ENCODE measurements at places on chromosomes 12 and 14.

- peak; percentile 71 for DNase-seq
Measured at GRCh38 chr12:51000245-51000644, 25.9 kb downstream of the SLC11A2 start.

- peak; percentile 8 for DNase-seq
Measured at GRCh38 chr12:53862831-53863230, 75.8 kb upstream of the HOXC13 start.

- DNase-seq = no peak
Measured at GRCh38 chr12:4858386-4858785, 51.3 kb upstream of the KCNA1 start.

DNA sequence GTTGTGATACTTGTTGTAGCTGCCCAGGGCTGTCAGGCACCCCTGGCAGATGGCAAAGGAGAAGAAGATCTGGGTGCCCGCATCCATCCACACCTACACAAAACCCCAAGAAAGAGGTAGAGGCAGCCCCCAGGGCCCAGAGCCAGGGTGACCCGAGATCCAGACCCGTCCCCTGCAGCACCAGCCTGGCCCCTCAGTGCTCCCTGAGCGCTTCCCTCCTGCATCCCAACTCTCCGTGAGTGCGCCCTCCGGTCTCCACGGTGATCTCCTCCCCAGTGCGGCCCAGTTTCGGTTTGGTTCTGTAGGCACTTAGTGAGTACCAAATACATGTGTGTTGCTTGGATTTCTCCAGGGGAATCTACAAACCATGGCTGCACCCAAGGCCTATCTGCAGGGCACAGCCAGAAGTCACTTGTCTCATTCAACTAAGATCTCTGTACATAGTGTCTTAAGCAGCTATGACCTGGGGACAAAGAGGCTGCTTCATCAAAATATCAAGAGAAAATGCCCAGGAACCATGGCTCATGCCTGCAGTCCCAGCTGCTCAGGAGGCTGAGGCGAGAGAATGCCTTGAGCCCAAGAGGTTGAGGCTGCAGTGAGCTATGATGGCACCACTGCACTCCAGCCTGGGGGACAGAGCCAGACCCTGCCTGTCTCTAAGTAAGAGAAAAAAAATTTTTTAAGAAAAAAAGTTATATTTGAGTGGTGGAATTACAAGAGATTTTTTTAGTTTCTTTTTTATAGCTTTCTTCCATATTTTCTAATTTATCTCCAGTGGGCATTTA is 15.9 kb downstream of the SLC6A12 start:
- no peak for DNase-seq

- DNase-seq = peak; percentile 62
Measured at GRCh38 chr14:52458721-52459085, 93.6 kb downstream of the TXNDC16 start.

- DNase-seq = peak; percentile 55
Measured at GRCh38 chr14:89418452-89418851, 1.4 kb upstream of the FOXN3 start.

GRCh38 chr14:90475298-90475697 is 78.5 kb downstream of the CALM1 start:
- DNase-seq = no peak

GRCh38 chr12:77845831-77846230 is 15.1 kb downstream of the NAV3 start:
- peak; percentile 75 for DNase-seq

DNA sequence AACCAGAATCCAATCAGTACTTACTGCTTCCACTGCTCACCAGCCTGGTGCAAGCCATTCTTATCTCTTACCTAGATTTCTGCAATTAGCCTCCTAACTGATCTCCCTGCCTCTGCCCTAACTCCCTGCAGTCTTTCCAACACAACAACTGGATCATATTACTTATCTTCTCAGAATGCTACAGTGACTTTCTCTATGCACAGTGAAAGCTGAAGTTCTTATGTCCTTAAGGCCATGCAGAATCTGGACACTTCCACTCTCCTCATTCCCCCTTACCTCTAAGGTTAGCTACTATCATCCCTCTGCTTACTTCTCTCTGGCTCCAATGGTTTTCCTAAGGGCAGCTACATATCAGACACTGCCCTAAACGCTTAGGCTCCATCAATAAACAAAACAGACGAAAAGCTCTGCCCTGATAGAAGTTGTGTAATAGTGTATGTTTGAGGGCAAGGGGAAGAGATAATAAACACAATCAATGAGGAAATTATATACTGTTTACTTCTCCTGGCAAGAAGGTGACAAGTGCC is 4.0 kb downstream of the KTN1 start:
- no peak for DNase-seq

- peak; percentile 100 for DNase-seq
Measured at GRCh38 chr12:95805864-95806671, 15.5 kb upstream of the NTN4 start.

DNA sequence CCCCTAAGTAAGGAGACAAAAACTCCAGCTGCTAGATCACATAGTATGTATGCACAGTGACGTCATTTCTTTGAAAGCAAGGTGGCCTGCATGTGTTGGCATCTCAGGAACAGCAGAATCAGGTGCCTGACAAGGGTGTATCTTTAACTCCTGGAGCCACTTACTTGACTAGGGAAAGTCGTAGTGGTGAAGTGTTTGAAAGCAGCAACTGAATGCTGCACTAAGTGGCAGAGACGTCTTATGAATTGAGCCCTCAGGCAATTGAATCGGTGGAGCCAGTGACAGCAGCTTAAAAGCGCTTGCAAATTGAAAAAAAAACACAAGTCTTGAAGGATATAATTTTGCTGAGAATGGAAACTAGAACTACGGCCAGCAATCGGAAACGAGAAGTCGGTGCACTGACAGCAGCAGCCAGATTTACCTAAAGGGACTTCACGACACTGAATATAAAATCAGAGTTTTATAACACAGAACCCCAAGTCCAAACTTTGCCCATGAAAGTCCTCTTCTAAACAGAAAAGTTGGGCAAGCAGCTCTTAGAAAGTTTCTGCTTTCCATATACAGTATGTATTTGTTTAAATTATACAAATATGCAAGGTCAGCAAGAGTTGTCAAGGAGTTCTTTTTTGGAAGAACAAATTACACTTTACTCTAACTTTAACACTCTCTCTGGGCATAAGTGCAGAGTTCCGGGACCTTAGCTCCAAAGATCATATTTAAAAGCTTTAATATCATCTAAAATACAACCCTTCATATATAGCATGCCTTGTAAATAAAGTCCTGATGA is 1.1 kb downstream of the IGF1 start:
- DNase-seq = no peak

DNA sequence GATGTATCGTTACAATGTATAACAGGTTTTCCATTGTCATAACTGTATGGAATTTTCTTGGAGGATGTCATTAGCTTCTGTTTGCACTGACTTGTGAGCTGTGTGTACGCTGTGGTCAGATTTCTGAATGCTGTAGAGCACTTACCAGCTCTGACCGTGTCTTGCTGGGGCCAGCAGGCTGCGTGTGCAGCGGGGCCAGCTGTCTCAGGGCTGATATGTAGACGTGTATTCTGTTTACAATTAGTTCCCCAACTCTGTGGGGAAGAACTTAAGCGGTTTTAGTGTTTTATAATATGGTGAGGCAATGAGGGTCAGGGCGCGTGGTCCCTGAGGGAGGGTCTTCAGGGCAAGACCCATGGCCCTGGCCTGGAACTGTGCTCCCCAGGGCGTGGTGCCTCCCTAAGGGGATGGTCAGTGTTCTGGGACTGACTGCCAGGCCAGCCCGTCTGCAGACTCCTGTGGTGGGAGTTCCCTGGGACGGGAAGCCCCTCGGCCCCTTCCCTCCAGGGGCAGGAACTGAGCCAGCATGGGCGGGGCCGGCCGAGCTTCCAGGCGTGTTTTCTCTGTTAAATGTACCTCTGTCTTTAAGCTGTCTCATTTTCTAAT is 18.7 kb downstream of the XRCC3 start:
- peak; percentile 27 for DNase-seq

- DNase-seq = peak; percentile 25
Measured at GRCh38 chr14:60064491-60065072, 27.1 kb upstream of the PCNX4 start.

DNA sequence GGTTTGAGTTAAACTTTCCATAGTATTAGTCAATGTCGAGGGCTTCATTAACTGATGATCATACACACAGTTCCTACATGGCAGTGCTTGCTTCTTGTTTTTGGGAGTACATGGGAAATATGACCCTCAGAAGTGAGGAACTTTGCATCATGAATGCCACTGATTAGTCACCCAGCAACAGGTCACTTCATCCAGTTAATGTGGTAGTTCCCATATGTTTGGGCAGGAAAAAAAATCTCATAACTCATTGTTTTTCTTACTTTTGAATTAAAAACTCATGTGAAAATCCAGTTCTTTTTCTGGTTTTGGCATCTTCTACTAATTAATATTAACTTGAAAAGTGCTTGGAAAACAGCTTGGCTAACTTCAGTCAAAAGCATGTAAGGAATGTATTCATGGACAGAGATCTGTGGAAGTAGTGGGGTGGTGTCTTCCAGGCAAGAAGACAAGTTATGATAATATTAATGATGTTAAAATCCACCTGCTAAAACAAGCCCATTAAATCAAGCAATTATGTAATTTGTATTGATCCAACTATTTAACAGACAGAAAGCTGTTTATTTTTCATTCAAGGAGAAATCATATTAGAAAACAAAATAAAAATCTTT is 309.1 kb upstream of the NAV3 start:
- peak; percentile 51 for DNase-seq

DNA sequence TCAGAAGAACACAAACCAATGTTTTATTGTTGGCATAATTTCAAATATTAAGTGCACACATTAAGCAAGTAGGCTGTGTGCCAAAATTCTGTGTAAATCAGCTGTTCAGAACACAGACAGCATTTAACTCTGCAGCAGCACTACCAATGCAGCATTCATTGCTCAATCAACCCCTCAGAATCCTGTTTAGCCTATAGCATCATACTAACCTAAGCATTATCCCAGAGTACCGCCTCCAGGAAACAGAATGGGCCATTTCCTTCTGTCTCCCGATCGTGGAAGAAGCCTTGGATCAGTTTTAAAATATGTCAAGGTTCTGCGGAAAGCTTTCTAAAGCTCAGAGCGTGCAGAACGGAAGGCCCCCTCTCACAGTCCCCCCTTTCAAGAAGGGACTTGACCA is 3.3 kb downstream of the IL26 start:
- DNase-seq = no peak

GRCh38 chr14:60968099-60968498 is 12.8 kb downstream of the TRMT5 start:
- no peak for DNase-seq

GRCh38 chr12:122413516-122414404 is 8.7 kb downstream of the CLIP1 start:
- DNase-seq = peak; percentile 22

All from fibroblast of skin of back (primary cell).